ENCODE measurements at places on chromosomes 2 and 18. TPM values are rescaled to one million over a fixed set of nuclear protein-coding genes. Genes with fewer than 3 reads are reported as not detected.

- no peak for DNase-seq
These were observed 43.6 kb upstream of the VPS54 start for GRCh38 chr2:64062840-64063239.

- DNase-seq: no peak
These were observed 4.3 kb upstream of the UBE2F start for GRCh38 chr2:237962432-237963084.

- no peak for DNase-seq
These were observed 36.9 kb upstream of the SLC14A1 start for GRCh38 chr18:45686891-45687611.

DNA sequence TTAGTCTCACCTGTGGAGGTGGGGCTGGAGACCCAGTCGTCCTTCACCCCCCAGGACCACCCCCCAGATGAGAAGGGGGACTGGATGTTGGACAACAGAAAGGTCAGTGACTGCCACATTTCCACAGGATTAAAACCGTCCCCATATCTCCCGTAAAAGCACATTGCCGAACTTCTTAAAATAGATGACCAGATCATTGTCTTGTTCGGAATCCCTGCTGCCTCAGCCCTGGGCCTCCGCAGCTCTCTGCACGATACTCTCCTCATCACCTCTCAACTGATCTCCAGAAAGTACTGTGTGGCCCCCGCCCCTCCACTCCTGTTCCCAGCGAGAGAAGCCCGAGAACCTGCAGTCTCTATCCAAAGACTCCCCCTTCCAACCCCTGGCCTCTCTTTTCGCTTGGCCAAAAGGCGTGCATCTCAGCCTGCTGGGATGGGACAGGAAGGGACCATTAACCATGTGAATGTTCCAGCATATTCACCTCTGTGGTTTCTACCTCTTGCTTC, 13.2 kb downstream of the LRRFIP1 start:
- no peak for DNase-seq

GRCh38 chr18:33116376-33116775, 324.1 kb downstream of the CCDC178 start:
- DNase-seq: no peak

GRCh38 chr2:199455545-199456382, 2.0 kb downstream of the SATB2 start:
- DNase-seq: no peak

DNAH6 gene
- total RNA-seq: 1.4 TPM

DNA sequence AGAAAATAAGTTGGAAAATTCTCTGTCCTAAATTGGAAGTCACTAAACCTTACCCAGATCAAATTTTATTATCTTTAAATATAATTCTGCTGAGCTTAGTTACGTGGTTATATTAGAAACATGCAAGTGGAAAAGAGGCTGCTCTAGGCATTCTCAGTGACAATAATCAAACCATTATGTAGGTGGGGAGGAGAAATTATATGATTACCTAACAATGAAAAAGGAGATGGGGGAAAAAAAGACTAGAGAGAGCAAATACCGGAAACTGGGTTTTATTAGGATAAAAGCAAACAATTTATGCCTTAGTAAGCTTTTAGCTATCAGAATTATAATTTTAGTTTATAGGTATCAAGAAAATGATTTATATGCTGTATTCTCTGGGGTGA, 53.2 kb downstream of the PHLPP1 start:
- no peak for DNase-seq

DNA sequence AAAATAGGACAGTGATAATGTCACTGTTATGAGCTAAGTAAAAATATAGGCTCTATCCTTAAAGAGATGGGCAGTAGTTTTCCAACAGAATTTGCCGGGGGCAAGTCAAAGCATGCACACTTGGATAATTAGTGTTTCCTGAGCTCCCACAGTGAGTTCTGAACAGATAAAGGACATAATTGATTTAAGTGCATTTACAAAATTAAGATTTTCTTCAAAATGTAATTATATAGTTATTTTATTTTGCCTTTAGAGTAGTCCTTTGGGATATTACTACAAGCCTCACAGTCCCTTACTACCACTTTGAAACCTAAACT, 107.6 kb downstream of the RAPGEF4 start:
- DNase-seq: no peak

CTAGE1 gene
- not detected for total RNA-seq

NEUROD1 gene
- total RNA-seq: not detected

DNA sequence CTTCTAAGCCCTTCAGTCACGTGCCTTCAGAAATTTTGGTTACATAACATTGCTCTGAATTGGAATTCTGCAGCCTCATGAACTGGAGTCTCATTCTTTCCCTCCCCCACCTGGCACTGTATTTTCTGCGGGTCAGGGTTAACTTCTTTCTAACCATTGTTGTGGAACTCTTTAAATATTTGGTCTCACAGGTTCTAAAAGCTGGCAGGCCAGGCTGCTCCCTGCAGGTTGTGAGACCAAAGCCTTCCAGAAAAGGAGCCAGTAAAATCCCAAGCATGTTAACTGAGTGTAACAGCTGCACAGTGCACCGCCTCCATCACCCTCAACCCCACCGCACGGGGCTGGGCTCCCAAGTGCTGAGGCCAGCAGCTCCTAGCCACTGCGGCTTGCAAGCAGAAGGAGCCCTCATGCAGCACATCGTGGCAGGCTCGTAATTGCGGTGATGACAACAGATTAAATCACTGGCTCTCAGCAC, 174.1 kb upstream of the ALPP start:
- no peak for DNase-seq

DNA sequence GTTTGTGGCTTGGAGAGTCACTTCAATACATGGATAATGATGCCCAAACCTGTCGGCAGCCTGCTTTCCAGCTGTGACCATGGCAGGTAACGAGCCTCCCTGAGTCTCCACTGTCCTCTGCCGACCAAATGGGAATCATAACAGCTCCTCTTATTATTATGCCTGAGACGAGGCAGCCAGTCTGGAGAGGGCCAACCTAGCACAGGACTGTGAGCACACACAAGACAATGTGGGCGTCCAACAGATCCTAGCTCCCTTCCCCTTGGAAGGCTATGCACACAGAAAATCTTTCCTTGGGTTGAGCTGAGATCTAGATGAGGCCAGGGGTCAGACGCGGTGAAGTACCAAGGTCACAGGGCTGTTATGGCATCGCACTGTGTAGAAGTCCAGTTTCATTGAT, 890 bp upstream of the SLC4A3 start:
- DNase-seq: no peak

CAPN14 gene
- 0.42 TPM for total RNA-seq

DNA sequence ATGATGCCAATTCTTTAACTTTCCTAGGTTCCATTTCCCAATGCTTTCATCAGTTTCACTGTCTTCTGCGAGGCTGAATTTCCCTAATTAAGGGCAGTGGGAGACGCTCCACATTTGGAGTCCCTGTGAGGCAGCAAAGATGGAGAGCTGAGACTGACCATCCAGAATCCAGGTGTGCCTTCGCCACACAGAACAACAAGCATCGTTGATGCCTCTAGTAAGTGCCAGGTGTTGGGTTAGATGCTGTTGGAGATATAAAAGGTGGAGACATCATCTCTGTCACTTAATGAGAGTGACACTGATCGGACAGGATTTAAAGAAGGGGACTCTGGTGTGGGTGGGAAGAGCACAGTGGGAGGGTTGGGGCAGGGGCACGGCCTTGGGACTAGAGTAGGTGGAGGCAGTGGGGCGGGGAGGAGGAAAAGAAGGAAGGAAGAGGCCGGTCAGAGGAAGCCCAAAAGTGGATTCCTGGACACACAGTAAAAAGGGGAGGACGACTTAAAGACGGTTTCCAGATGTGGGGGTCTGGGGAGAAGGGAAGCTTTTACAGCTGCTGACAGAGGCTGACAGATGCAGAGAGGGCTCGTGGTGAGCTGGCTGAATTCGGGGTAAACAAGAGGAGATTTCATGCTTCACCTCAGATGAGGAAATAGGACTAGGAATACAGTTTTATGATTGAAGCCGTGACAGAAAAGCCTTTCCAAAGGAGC, 113.0 kb downstream of the BCL2 start:
- DNase-seq: no peak

GRCh38 chr18:2310886-2311285, 260.4 kb downstream of the METTL4 start:
- no peak for DNase-seq

DNA sequence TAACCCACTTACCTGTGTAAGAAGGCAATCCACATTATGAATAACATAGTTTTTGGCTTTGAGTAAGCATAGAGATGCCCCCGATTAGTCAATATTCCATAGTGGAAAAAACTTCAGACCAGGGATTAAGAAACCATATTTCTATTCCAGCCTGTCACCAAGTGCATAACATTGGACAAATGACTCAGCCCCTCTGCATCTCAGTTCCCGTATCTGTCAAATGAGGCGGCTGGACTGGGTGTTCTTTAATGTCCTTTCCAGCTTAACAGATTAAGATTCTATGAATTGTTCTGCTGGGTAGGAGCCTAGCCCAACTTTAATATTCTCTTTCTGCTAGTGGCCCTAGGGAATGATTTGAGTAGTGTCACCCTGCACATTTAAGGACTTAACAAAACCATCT, 11.8 kb upstream of the FTCDNL1 start:
- DNase-seq: no peak
